ENCODE measurements at places on chromosomes 5 and 9. TPM values are rescaled to one million over a fixed set of nuclear protein-coding genes. Genes with fewer than 3 reads are reported as not detected.
A peak's percentile ranks its signal among the peaks of the same experiment; 100 is the strongest.

- no peaks in the 10 kb centered on the region for H3K27me3 ChIP-seq
- no peaks in the 10 kb centered on the region for H3K36me3 ChIP-seq
- H3K4me3 ChIP-seq = no peak overlapping the region
- no peak for DNase-seq
These were observed 384.2 kb upstream of the RPS23 start for GRCh38 chr5:82662340-82662739.

DNA sequence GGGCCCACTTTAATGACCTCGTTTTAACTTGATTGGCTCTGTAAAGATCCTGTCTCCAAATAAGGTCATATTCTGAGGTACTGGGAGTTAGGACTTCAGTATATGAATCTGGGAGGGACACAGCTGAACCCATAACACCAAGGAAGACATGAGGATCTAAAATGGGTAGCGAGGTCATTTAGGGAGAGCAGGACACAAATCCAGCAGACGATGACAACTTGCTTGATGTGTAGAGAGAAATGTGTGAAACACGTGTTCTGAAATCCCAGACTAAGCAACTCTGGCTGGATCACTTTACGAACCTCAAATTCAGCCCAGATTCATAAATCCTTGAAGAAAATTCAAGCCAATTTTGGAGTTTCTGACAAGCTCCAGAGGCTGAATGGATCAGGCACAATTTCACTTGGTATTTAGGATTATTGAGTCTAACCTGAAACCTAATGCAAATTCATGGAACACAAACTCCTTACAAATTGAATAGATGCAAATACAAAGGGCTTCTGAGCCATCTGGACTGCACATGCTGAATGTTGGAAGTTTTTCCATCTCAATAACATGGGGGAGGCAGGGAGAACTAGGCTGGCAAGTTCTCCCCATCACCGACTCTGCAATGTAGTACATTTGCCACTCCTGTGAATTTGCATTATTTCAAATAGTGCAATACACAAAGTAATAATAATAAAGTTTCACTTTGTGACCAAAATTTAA, 74.0 kb upstream of the SLC30A5 start:
- DNase-seq = no peak
- H3K27ac ChIP-seq = no peak overlapping the region
- H3K36me3 ChIP-seq = no peaks in the 10 kb centered on the region
- no peaks in the 10 kb centered on the region for H3K4me1 ChIP-seq
- H3K4me3 ChIP-seq = no peak overlapping the region
- no peaks in the 10 kb centered on the region for H3K27me3 ChIP-seq

DNA sequence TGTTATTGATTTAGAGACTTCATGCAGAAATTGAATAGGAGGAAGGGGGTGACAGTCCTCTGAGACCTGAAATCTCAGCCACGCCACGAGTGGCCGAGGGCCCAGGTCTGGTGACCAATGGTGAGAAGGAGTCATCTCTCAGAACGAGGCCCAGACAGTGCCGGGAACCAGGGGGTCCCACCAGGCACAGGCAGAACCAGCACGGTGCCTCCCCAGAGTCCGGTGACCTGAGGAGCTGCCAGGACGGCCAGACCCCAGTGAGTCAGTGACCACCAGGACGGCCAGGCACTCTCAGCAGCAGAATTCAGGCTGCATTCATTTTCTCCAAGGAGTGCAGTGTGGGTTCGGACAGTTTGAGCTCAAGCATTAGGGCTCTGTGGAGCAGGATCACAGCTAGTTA, 43.8 kb upstream of the NKD2 start:
- H3K27me3 ChIP-seq = no peaks in the 10 kb centered on the region
- H3K4me1 ChIP-seq = peaks cover 12% of the 10 kb centered on the region
- no peak for DNase-seq
- H3K36me3 ChIP-seq = no peaks in the 10 kb centered on the region
- H3K4me3 ChIP-seq = no peak overlapping the region

GRCh38 chr5:89929173-89929572, 480.4 kb downstream of the CETN3 start:
- no peaks in the 10 kb centered on the region for H3K36me3 ChIP-seq
- no peaks in the 10 kb centered on the region for H3K4me1 ChIP-seq
- no peaks in the 10 kb centered on the region for H3K27me3 ChIP-seq
- no peak overlapping the region for H3K4me3 ChIP-seq

DNA sequence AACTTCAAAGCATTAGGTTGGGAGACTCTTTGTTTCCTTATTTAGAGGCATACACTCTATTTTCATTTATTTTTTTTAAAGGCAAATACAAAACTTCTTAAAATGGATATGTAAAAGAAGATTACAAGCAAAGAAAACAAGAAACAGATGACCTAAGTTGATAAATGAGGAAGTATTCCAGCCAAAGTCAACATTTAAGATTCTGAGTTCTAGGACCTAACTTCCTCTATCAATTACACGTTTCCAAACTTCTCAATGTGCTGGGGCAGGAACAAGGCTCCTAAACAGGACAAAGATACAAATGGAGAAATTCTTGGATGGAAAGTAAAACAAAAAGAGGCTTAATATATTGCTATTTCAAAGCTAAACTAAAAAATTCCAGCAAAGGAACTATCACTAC, 89.5 kb downstream of the TLE1 start:
- H3K4me1 ChIP-seq = peaks cover 1% of the 10 kb centered on the region
- H3K4me3 ChIP-seq = no peak overlapping the region
- no peak overlapping the region for H3K27ac ChIP-seq
- no peaks in the 10 kb centered on the region for H3K36me3 ChIP-seq
- no peaks in the 10 kb centered on the region for H3K27me3 ChIP-seq
- DNase-seq = no peak

DNA sequence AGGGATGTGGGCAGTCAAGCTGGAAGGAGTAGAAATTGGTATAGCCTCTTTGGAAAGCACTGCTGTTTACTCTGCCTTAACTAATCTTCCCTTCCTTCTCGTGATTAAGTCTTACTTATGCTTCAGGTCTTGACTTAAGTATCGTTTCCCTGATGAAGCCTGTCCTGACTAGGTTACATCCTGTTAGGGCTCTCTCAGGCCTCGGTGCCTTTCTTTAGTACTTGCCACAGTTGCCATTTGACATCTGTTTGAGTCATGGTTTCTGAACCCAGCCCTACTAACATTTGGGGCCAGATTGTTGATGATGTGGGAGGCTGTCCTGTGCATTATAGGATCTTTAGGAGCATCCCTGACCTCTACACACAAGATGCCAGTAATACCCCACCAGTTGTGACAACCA, 94.4 kb downstream of the GAPVD1 start:
- DNase-seq = no peak
- no peak overlapping the region for H3K4me3 ChIP-seq
- no peak overlapping the region for H3K27ac ChIP-seq
- no peaks in the 10 kb centered on the region for H3K27me3 ChIP-seq

DNA sequence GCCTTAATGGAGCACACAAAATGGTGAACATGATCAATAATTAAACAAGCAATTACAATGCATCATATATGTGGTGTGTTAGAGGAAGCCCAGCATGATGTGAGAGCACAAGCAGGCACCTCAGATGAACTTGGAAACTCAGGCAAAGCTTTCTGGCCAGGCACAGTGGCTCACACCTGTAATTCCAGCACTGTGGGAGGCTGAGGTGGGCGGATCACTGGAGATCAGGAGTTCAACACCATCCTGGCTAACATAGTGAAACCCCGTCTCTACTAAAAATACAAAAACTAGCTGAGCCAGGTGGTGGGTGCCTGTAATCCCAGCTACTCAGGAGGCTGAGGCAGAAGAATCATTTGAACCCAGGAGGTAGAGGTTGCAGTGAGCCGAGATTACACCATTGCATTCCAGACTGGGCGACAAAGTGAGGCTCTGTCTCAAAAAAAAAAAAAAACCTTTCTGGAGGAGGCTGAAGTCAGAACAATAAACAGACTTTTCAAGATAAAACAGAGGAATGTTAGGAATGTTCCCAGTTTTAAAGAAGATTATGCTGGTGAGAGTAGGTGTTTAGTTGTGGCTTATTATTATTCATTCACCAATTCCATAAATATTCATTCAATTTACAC, 159.4 kb downstream of the CEMIP2 start:
- H3K27ac ChIP-seq = no peak overlapping the region
- H3K4me3 ChIP-seq = no peak overlapping the region

DNA sequence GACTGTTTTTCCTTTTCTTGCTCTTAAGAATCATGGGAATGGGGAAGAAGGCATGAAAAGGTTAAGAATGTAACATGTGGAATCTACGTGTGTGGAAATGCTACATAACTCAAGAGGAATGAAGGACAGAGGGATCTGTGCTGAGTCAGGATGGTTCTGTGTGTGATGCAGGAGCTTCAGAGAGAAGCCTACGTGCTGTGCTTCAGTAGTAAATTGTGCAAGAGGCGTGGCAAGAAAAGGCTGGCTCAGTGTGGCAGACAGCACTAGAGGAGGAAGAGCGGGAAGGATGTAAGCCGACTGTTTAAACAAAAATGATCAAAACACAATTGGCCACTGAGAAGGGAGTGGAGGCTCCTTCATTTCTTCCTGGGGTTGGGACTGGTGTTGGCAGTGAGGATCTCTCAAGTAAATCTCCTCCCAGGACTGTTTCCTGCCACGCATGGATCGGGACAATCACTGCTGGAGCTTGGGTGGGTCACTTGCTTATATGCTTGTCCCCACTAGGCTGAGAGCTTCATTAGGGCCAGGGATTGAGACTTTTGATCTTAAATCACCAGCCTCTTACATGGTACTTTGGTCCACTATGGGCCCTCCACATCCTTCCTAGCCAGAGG, 59.4 kb upstream of the BASP1 start:
- H3K36me3 ChIP-seq = no peaks in the 10 kb centered on the region
- no peak for DNase-seq
- H3K27me3 ChIP-seq = no peaks in the 10 kb centered on the region
- H3K4me1 ChIP-seq = no peaks in the 10 kb centered on the region

- H3K4me3 ChIP-seq = no peak overlapping the region
- H3K27me3 ChIP-seq = no peaks in the 10 kb centered on the region
- no peak for DNase-seq
- no peaks in the 10 kb centered on the region for H3K36me3 ChIP-seq
- H3K27ac ChIP-seq = no peak overlapping the region
These were observed 31.2 kb downstream of the CNOT6 start for GRCh38 chr5:180525399-180525798.

- no peaks in the 10 kb centered on the region for H3K36me3 ChIP-seq
- H3K27me3 ChIP-seq = no peaks in the 10 kb centered on the region
- no peaks in the 10 kb centered on the region for H3K4me1 ChIP-seq
- no peak overlapping the region for H3K4me3 ChIP-seq
These were observed 848.0 kb downstream of the PTPRD start for GRCh38 chr9:9764821-9765220.

GRCh38 chr9:77276799-77277198, 99.5 kb downstream of the VPS13A start:
- no peaks in the 10 kb centered on the region for H3K27me3 ChIP-seq
- no peaks in the 10 kb centered on the region for H3K4me1 ChIP-seq
- H3K36me3 ChIP-seq = no peaks in the 10 kb centered on the region

DNA sequence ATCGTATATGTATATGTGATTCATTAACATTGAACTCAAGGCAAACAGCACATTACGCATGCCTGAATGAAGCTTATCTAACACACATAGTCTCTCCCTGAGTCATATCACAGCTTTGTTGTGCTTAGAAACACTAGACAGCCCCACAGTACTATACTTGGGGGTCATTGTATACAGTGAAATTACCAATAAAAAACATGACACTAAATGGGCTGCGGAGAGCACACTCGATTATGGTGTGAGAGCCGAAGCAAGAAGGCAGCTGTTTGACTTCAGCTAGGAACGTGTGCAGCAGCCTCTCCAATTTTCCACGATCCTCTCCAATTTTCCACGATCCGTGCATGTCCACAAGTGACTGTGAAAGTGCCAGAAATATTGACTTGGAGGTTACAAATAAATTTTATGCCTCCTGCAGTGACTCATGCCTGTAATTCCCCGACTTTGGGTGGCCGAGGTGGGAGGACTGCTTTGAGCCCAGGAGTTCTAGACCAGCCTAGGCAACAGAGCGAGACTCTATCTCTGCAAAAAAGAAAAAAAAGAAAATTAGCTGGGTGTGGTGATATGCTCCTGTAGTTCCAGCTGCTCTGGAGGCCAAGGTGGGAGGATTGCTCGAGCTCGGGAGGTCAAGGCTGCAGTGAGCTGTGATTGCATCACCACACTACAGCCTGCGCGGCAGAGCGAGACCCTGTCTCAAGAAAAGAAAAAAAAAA, 102.4 kb downstream of the DAPK1 start:
- no peaks in the 10 kb centered on the region for H3K36me3 ChIP-seq
- H3K27me3 ChIP-seq = no peaks in the 10 kb centered on the region
- no peak overlapping the region for H3K27ac ChIP-seq
- H3K4me3 ChIP-seq = no peak overlapping the region
- DNase-seq = peak; percentile 76

DNA sequence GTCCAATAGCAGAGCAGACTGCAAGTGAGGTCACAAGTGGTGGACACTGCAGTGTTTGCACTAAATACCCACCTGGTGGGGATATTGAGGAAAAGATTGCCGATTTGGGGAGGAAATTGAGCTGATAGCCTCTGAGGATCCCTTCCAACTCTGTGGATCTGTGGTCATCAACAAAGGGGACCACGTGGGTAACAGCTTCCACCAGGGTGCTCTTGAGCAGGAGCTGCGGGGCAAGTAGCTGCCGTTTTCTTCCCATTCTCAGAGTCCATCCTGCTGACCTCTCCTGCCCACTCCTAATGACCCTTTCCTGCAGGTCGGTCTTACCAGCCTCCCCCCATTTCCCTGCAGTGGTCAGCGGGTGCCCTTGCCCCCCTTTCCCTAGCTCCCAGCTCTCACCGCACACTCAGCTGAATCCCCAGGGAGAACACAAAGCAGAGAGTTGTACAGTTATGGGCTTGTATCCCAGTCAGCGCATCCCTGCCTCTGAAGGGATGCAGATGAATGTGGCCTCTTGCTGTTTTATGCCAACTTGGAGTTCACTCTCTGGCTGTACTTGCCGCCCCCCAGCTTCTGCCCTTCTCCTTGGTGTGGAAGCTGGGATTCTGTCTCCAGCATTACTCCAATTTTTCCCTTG, 18.0 kb downstream of the DAPK1 start:
- H3K4me3 ChIP-seq = no peak overlapping the region
- peaks cover 21% of the 10 kb centered on the region for H3K4me1 ChIP-seq
- no peak overlapping the region for H3K27ac ChIP-seq
- no peaks in the 10 kb centered on the region for H3K27me3 ChIP-seq
- no peak for DNase-seq
- no peaks in the 10 kb centered on the region for H3K36me3 ChIP-seq

The PRR16 gene
- 3.8 TPM for total RNA-seq

The FOXE1 gene
- not detected for total RNA-seq

The CTXN3 gene
- total RNA-seq = not detected

The IFNA13 gene
- not detected for total RNA-seq

The KCNV2 gene
- total RNA-seq = not detected

The LIX1 gene
- total RNA-seq = 0.20 TPM

The INSYN2B gene
- 3.3 TPM for total RNA-seq

The GABRA1 gene
- total RNA-seq = not detected

All from ovary (tissue), 10 donors.